ENCODE measurements at places on chromosomes 16 and 17. TPM values are rescaled to one million over a fixed set of nuclear protein-coding genes. Genes with fewer than 3 reads are reported as not detected.
A peak's percentile ranks its signal among the peaks of the same experiment; 100 is the strongest.

DNA sequence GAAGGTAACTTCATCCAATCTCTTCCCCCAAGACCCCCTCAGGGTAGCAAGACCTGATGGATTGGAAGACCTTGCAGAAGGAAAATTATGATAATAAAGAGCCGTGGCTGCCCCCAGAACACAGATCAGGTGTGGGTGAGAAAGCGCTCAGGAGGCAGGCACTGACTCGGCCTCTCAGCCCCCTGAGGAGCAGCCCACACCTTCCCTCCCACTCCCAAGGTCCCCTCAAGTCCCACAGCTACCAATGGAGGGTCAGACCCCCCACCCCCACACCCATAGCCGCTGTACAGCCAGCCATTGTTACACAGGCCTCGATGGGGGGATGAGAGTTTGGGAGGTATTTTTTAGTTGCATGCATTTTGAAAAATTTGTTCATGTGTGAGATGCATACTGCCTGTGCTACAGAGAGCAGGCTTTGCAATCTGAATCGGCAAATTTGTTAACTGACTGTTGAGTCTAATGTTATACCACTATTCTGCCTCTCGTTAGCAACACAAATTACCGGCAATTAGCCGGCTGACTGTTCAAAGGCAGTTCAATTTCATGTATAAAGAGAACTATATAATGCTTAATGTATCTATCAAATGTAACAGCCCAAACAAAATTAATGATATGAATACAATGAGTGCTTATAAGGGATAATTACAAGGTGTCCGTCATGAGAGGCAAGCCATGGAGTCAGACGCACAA, 211.7 kb downstream of the C16orf78 start:
- DNase-seq = no peak

- peak; percentile 79 for DNase-seq
Measured at GRCh38 chr17:38798614-38799500, 499 bp downstream of the PIP4K2B start.

GRCh38 chr16:84607061-84607460, 10.8 kb downstream of the COTL1 start:
- DNase-seq = no peak

DNA sequence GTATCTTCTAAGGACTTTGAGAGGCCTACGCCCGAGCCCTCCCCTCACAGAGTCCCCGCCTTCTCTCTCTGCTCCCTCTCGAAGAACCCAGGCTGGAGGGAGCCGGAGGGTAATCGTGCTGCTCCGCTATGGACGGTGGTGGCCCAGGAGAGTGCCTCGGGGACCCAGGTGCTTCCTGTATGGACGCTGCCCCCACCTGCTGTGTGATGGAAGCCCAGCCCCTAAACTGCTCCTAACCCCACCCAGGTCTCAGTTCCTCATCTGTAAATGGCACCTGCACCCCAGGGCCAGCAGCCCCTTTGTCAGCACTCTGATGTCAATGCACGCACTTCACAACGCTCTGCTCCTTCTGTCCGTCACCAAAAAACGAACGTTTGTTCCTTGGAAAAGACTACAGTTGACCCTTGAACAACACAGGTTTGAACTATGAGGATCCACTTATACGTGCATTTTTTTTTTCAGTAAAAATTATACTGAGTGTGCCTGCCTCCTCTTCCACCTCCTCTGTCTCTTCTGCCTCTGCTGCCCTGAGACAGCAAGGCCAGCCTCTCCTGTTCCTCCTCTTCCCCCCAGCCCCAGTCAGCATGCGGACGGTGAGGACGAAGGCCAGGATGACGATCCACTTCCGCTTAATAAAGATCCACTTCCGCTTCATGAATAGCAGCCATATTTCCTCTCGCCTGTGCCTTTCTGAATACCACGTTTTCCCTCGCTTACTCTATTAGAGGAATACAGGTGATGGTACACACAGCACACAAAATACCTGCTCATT, 118.3 kb downstream of the BANP start:
- no peak for DNase-seq

DNA sequence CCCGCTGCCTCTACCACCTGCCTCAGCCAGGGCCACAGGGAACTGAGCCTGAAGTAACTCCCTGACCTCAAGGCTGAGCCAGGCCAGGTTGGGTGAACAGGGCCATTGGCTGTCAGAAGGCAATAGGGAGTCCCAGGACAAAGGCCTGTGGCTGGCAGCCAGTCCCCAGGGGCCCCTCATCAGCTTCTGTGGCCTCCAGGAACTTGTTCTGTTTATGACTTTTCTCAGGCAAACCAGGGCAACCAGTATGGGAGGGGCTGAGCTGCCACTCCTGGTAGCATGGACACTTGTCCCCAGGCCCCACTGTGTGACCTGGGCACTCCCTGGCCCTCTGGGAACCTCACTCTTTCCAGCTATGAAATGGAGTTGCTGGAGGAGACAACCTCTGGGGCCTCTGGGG, 40.1 kb downstream of the CPNE2 start:
- no peak for DNase-seq

GRCh38 chr16:85162478-85163277, 50.4 kb upstream of the CIBAR2 start:
- DNase-seq = no peak

- peak; percentile 82 for DNase-seq
Measured at GRCh38 chr17:45146890-45147580, 1.2 kb upstream of the HEXIM1 start.

DNA sequence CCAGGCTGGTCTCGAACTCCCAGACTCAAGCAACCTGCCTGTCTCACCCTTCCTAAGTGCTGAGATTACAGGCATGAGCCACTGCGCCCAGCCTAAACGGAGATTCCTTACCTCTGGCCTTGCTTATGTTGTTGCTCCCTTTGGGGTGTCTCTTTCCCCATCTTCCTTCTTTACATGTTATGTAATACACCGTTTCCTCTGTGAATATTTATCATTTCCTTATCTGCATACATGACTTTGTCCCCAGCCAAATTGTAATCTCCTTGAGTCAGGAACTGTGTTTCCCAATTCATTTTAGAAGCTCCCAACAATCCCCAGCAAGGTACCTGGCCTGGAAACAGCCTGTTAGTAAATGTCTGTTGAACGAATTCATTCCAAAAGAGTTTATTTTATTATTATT, 15.7 kb downstream of the COPZ2 start:
- no peak for DNase-seq

- DNase-seq = no peak
Measured at GRCh38 chr16:58411736-58412614, 19.7 kb downstream of the GINS3 start.

DNA sequence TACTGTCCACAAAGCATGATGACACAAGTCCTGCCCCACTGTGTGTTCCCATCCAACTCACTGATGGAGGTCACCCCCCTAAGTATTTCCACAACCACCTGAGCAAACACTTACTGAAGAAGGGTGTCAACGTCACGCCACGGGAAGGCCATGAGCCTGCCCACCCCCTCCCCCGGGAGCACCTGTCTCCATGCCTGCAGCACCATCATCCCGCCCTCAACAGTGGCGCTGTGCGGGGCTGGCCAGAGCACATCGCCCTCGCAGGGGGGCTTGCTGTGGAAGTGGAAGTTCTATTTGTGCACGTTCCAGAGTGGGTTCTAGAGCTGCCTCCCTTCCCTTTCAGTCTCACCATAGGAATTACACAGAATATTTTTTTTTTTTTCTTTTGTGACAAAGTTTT, 4.3 kb upstream of the MBTPS1 start:
- DNase-seq = no peak

GRCh38 chr16:81712681-81713080, 66.4 kb upstream of the PLCG2 start:
- no peak for DNase-seq

GRCh38 chr17:8913879-8914278, 46.4 kb upstream of the PIK3R6 start:
- DNase-seq = no peak

GRCh38 chr17:28747801-28748750, 4.3 kb downstream of the TRAF4 start:
- DNase-seq = no peak

DNA sequence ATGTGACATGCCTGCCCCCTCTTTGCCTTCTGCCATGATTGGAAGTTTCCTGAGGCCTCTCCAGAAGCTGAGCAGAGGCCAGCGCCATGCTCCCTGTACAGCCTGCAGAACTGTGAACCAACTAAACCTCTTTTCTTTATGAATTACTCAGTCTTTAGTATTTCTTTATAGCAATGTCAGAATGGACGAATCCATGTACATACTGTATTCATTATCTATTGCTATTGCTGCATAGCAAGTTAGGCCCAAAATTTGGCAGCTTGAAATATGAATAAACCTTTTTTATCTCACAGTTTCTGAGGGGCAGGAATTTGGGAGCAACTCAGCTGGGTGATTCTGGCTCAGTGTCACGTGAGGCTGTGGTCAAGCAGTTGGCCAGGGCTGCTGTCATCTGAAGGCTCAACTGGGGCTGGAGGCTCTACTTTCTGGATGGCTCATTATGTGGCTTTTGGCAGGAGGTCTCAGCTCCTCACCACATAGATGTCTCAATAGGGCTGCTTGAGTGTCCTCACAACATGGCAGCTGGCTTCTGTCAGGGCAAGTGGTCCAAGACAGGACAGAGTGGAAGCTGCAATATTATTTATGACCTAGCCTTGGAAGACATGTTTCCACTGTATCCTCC, 40.0 kb downstream of the SOCS1 start:
- DNase-seq = no peak

- no peak for DNase-seq
Measured at GRCh38 chr17:82845163-82845807, 5.5 kb upstream of the ZNF750 start.

- no peak for DNase-seq
Measured at GRCh38 chr16:13331918-13332317, 430.5 kb downstream of the SHISA9 start.

GRCh38 chr17:3575511-3575910, 17.9 kb upstream of the TRPV3 start:
- no peak for DNase-seq

DNA sequence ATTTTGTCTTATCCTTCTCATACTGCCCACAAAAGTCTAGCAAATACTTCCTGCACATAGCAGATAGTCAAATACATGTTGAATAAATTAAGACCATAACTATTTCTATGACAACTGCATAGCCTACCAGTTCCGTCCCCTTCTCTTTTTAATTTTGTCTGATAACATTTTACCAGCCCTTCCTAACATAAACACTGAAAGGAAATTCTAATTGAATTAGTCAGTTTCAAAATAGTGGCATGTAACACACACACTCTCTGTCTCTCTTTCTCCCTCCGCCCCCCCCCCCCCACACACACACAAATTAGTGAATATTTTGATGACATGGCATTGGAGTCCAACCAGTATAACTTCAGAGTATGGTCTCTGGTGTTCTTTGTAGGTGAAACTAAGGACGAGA, 41.8 kb downstream of the TNRC6C start:
- no peak for DNase-seq

DNA sequence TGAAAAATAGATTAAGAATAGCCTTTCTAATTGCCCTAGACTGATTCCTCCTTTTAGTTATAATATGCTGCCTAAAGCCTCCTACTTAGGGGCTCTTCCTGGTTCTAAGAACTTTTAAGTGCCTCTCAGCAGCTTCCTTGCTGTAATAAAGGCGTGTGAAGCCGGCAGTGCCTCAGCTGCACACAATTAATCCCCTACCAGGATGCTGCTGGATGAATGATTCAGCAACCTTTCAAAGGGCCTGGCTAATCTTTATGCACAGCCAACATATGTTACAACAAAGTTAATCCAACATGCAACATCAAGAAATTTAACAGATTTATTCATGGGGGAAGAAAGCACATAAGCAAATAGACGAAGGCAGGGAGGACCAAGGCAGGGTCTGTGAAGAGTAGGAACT, 145.2 kb downstream of the PMP22 start:
- no peak for DNase-seq

GRCh38 chr16:296276-296675, 13.3 kb downstream of the PDIA2 start:
- DNase-seq = no peak

- DNase-seq = no peak
Measured at GRCh38 chr16:85567101-85567866, 45.8 kb upstream of the GSE1 start.

DNA sequence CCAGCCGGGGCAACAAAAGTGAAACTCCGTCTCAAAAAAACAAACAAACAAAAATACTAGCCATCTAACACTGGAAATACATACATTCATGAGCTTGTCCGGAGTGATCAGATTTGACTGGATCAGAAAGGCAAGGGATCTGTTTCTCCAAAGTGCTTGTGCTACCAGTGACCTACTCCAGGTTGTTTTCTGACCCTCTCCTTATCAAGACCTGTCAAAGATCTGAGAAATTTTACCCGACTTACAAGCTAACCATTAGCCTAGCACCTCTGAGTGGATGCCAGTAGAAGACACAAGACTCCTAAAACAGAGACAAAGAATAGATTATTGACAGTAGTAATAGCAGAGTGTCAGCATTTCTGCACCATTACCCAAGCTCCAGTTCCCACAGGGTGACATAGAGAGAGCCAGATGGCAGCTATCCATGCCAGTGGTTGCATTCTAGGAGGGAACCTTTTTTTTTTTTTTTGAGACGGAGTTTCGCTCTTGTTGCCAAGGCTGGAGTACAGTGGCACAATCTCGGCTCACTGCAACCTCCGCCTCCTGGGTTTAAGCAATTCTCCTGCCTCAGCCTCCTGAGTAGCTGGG, 9.8 kb downstream of the ASPA start:
- DNase-seq = no peak

DNA sequence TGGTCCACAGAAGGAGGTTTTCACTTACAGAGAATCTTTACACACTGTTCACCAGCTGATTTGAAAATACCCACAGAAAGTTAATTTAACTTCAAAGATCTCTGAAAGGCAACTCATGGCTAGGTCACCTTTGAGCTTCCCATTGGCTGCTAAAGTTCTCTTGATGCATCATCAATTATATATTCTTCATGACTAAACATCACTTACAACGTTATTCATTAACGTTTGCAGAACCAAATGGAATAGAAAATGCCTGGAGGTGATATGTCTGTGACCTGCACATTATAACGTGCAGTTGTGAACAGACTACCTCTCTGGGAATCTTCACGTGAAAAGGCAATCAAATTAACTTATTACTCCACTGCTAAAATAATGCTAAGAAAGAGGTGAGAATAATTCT, 238.5 kb downstream of the ZFHX3 start:
- DNase-seq = no peak

Gene CASKIN1
- total RNA-seq = 0.63 TPM

Gene DOC2B
- not detected for total RNA-seq

Gene SLFN14
- total RNA-seq = not detected

Gene DNAJC7
- total RNA-seq = 99.8 TPM

Gene LGALS9C
- 3.7 TPM for total RNA-seq

Gene HGS
- total RNA-seq = 107 TPM

Gene GPRC5C
- not detected for total RNA-seq

Gene STH
- not detected for total RNA-seq

Gene TMEM100
- not detected for total RNA-seq

Gene SOX8
- total RNA-seq = not detected

Gene PIK3R5
- 77.9 TPM for total RNA-seq

Gene CDC27
- 133 TPM for total RNA-seq
